Activated naive CD8-positive, alpha-beta T cell treated with anti-CD3 and anti-CD28 coated beads, Interleukin-2, amount 50 U/mL, for 16 hours (primary cell): ENCODE measurements at places on chromosomes 7 and 10.

DNA sequence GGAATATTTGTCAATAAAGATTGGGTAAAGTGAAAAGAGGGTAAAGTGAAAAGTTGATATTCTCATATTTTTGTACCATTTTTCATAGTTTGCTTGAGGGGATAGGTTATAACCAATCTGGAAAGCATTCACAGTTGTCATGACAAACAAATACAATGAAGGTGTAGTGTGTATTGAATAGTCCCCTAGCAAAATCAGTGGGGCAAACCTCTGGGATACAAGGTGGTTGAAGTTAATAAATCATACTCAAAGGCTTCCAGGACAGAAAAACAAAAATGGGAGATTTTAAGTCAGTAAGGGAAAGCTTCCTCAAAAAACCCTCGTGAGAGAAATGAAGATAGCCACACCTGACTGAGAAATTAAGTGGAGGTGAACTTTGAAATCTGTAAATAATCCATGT is 39.4 kb downstream of the PHTF2 start:
- no peak for DNase-seq

- DNase-seq = no peak
These were observed 39.8 kb downstream of the MET start for GRCh38 chr7:116711790-116712189.

GRCh38 chr10:129857242-129857960 is 106.7 kb downstream of the EBF3 start:
- DNase-seq = no peak

GRCh38 chr10:34320265-34320664 is 494.8 kb downstream of the PARD3 start:
- no peak for DNase-seq

GRCh38 chr10:57769298-57769697 is 498.4 kb downstream of the IPMK start:
- no peak for DNase-seq

GRCh38 chr10:88676283-88677060 is 12.2 kb downstream of the LIPF start:
- no peak for DNase-seq

DNA sequence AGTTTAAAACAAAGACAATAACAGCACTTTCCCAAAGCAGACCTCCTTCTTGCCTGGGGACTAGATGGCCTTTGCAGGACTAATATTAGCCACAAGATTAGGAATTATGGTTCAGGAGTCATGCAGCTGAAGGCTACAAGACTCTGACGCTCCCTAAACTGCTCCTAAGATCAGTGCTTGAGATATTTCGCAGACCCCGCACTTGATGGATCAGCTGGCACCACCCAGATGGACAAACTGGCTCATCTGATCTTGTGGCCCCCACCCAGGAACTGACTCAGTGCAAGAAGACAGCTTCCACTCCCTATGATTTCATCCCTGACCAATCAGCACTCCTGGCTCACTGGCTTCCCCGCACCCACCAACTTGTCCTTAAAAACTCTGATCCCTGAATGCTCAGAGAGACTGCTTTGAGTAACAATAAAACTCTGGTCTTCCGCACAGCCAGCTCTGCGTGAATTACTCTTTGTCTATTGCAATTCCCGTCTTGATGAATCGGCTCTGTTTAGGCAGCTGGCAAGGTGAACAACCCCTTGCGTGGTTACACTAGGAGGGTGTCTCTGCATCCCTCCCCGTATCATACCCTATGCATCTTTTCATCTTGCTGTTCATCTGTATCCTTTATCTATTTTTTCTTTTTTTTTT is 26.9 kb upstream of the NRBF2 start:
- no peak for DNase-seq

DNA sequence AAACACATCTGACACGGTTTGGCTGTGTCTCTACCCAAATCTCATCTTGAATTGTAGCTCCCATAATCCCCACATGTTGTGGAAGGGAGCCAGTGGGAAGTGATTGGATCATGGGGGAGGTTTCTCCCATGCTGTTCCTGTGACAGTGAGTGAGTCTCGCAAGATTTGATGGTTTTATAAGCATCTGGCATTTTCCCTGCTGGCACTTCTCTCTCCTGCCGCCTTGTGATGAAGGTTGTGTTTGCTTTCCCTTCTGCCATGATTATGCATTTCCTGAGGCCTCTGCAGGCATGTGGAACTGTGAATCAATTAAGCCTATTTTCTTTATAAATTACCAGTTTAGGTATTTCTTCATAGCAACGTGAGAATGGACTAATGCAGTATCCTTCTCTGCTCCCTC is 5.9 kb upstream of the HTR5A start:
- DNase-seq = no peak

DNA sequence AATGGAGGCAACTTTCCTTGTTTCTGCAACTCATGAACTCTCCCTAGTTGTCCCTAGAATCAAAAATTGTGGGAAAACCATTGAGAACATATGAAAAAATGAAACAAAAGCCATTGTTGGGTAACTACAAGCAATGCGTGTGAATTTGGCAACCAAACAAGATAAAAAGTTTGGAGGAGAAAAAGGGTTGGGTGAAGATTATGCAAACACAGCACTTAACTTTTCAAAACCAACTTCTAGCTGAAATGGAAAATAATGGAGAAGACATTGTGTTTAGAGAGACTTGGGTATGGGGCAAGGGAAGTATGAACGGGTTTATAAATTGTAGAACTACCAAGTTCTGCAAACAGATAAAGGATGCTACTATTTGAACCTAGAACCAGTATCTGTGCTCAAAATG is 89.0 kb upstream of the SVIL start:
- DNase-seq = no peak

- DNase-seq = no peak
These were observed 78.1 kb downstream of the INHBA start for GRCh38 chr7:41624818-41625217.

- no peak for DNase-seq
These were observed 123.8 kb upstream of the CACNA2D1 start for GRCh38 chr7:82567356-82567755.

DNA sequence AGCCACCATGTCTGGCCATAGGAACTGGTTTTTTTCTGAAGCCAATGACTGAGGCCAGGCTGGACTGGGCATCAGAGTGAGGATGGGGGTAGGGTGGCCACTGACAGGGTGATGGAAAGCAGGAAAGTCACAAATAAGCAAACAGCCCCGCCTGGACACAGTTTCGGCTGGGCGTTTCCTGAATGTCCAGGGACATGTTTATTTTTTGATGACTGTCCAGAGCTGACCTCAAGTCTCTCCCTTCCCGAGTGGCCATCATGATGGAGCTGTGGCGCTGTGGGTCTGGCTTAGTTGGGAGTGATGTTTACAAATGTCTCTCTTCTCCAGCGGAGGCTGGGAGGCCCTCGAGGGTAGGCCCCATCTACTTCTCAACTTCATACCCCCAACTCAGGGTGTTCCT is 37.1 kb upstream of the COMTD1 start:
- no peak for DNase-seq

DNA sequence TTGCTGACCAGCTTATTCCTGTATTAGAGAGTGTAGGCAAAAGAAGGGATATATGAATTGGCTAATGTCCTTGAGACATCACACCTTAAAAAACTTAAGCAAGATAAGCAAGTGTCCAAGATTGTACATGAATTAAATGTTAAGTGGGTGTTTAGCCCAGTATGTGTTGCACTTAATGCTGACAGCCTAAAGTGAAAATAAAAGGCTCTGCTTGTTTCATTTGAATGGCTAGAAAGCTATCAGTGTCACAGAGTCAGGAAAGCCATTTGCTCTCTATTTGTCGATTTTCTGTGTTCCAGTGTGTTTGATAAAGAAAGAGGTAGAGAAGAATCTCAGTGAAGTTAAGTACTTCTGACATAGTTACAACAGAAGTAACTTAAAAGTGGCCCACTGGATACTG is 744.9 kb downstream of the ANKRD7 start:
- no peak for DNase-seq

DNA sequence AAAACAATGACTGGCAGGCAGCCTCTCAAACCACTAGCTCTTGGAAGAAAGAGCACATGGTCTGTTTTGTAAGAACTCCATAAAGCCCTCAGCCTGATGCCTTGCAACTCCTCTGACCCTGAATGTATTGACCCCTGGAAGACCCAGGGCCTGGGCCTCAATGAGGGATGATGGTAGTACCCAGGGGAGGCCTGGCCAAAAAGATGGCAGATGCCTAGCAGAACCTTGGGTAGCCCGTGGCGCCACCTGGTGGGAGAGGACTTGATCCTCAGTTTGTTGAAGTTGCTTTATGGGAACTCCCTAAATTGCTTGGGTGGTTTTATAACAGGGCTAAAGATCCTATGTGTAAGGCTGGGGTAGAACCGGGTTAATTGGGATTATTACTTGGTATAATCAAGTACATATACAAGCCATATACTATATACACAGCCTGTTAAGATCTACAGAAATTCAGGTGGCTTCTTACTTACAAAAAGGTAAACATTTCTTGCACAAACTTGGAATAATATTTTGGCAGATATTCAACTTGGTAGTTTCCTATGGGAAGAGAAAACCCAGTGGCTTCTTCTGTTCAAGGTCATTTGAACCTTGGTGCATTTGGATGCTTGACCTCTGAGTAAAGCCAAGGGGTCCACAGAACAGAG is 95.8 kb upstream of the CACUL1 start:
- peak; percentile 20 for DNase-seq

DNA sequence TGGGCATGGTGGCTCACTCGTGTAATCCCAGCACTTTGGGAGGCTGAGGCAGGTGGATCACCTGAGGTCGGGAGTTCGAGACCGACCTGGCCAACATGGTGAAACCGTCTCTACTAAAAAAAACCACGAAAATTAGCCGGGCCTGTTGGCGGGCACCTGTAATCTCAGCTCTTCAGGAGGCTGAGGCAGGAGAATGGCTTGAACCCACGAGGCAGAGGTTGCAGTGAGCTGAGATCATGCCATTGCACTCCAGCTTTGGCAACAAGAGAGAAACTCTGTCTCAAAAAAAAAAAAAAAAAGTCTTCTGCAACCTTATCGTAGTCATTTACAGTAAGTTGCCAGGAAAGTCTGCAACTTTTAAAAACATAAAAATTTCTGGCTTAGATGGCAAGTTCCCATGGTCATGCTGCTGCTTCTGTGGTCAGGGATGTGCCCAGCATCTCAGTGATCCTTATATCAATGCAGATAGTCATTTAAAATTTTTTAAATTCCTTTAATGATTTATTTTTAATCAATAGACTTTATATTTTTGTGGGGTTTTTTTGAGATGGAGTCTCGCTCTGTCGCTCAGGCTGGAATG is 15.6 kb downstream of the SUFU start:
- no peak for DNase-seq

DNA sequence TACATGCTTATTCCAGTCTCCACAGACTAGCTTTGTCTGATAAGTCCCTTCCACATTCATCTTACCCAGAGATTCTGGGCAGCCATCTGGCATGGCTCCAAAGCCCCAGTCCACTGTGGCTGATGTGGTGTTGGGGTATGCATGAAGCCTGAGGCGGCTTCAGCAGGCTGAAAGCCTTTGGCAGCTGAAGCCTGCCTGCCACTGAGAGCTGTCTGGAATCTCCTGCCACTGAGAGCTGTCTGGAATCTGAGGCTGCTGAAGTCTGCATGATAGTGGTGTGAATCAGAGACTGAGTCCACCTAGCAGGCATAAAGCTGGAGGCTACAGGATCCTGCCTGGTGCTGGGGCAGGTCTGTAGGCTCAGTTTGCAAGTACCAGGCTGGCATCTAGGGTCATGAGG is 87.1 kb downstream of the DYNC1I1 start:
- no peak for DNase-seq

GRCh38 chr10:120746001-120746777 is 105.0 kb upstream of the WDR11 start:
- DNase-seq = no peak

- no peak for DNase-seq
These were observed 419.4 kb upstream of the CELF2 start for GRCh38 chr10:10598297-10598696.

- DNase-seq = no peak
These were observed 285.5 kb downstream of the CCDC3 start for GRCh38 chr10:12716042-12716441.

DNA sequence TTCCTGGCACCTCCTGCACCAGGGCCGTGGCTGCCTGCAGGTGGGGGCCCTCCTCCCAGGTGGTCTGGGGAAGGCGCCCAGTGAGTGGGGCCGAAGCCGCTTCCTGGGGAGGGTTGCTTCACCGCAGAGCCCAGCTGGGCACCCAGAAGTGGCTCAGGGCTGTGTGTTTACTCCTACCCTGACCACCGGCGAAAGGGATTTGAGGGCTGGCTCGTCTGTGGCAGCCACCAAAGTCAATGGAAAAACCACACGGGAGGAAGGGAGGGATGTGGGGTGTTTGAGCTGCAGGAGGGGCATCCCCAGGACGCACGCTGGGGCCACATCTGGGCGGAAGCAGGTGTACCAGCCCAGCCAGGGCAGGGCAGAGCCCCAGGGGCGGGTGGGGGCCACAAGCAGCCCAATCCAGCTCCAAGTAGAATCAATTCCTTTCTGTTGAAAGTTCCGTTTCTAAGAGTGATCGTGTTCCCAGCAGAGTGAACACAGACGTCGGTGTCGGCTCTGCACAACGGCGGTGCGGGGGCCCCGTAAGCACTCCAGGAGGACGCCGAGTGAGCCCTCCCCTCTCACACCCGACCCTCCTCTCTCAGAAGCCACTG is 69.9 kb downstream of the FOXL3 start:
- DNase-seq = no peak

DNA sequence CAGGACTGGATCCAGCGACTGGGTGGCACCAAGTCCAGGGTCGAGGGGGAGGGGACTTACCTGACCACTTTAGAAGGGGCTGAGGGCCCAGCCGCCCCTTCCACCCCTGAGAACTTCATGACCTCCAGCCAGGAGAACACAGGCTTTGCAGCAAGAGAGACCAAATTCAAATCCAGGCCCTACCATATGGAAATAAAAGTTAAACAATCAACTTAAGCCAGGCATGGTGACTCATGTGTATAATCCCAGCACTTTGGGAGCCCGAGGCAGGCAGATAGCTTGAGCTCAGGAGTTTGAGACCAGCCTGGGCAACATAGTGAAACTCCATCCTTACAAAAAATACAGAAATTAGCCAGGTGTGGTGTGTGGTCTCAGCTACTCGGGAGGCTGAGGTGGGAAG is 61.9 kb downstream of the COL13A1 start:
- DNase-seq = no peak

- DNase-seq = no peak
These were observed 175.3 kb upstream of the KLF14 start for GRCh38 chr7:130909161-130909836.

- no peak for DNase-seq
These were observed 84.3 kb downstream of the CPED1 start for GRCh38 chr7:121072826-121073225.
